ENCODE measurements at places on chromosomes 2 and 18. TPM values are rescaled to one million over a fixed set of nuclear protein-coding genes. Genes with fewer than 3 reads are reported as not detected.

Gene INO80D
- total RNA-seq, result 13.4 TPM

Gene C2orf80
- total RNA-seq, result not detected

Gene HSPD1
- 74.7 TPM for total RNA-seq

Gene ZNF513
- total RNA-seq, result 10.4 TPM

Gene UGT1A9
- total RNA-seq, result not detected

Gene LIMS2
- total RNA-seq, result 15.0 TPM

Gene DSG3
- 79.9 TPM for total RNA-seq

Gene GYPC
- 18.7 TPM for total RNA-seq

Gene FSIP2
- total RNA-seq, result 0.42 TPM

Gene ZNF236
- total RNA-seq, result 12.9 TPM

Gene CSRNP3
- total RNA-seq, result 1.2 TPM

Gene NR4A2
- total RNA-seq, result 3.8 TPM

Gene KCNE4
- total RNA-seq, result 2.2 TPM

Gene MREG
- total RNA-seq, result 31.7 TPM

Gene AGAP1
- total RNA-seq, result 18.0 TPM
